ENCODE measurements at places on chromosomes 4 and X.

DNA sequence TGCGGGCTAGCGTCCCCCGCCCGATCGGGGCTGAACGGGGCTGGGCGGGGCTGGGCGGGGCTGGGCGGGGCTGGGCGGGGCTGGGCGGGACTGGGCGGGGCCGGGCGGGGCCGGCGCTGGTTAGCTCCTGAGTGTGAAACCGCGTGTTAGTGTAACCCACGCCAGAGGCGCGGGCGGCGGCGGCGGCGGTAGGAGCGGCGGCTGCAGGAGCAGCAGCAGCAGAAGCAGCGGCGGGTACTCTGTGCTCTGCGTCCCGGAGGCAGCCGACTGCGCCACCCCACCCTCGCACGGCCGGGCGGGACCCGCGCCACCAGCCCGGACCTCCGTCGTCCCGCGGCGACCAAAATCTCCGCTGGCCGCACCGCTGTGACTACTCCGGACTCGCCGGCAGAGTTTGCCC lies 128.1 kb downstream of the LAS1L start:
- no peak for DNase-seq

DNA sequence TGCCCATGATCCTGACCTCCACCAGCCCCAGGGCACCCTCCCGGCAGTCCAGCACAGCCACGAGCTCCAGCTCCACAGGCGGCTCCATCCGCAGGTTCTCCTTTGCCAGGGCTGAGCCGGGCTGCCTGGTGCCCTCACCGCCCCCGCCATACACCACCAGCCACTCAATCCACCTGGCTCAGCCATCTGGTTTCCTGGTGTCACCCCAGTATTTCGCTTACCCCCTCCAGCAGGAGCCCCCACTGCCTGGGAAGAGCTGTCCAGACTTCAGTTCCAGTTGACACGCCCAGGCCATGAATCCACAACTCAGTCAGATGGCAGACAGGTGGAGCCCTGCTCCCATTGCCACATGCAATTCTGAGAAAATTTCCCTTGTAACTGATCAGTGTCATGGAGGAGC lies 3.9 kb downstream of the SHISA3 start:
- DNase-seq = no peak

- DNase-seq = no peak
Measured at GRCh38 chr4:116870686-116871085, 214.7 kb downstream of the TRAM1L1 start.

- no peak for DNase-seq
Measured at GRCh38 chr4:113450295-113451080, 311.1 kb downstream of the CAMK2D start.

DNA sequence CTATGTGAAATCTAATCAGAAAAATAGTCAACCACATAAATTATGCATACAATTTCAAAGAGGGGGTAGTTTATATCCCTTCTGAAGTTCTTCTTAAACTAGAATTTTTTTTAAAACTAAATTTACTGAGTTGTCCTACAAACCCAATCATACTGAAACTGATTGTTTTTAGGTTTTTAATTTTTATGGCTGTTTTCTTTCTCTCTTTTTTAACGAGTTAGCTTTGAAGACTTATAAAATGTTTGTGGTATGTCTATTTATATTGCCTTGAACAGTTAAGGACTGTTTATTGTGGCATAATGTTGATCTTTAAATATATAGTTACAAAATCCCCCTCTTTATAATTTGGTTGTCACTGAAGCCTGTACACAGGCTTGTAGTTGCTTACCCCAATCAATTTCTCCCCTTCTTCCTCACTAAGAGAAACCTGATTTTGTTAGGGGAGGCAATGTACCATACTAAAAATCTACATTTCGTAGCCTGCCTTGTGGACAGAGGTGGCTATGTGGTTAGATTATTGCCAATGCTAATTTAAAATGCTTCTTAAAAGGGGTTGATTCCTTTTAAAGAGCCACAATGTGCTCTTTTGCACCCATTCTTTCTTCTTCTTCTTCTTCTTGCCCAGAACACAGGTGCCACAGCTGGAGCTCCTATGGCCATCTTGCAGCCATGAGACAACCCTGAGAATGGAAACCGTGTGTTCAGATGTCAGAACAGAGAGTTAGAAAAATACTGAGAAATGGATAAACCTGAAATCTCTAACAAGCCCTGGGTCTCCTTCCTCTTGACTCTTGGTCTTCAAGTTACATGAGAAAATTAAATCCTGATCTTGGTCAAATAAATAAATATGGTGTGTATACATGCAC lies 102.7 kb upstream of the ZNF827 start:
- DNase-seq = no peak

DNA sequence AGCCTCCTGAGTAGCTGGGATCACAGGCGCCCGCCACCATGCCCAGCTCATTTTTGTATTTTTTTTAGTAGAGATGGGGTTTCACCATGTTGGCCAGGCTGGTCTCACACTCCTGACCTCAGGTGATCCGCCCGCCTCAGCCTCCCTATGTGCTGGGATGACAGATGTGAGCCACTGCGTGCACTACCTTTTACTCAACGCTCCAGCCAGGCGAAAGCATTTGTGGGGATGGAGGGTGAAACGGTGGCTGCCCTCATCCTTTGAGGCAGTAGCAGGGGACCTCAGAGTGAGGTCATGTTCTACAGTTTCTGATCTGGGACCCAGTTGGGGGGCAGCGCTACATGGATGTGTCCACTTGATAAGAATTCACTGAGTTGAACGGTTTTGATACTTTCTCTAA lies 65.8 kb upstream of the GPR78 start:
- DNase-seq = no peak
